ENCODE measurements at places on chromosomes 2 and 18. TPM values are rescaled to one million over a fixed set of nuclear protein-coding genes. Genes with fewer than 3 reads are reported as not detected.

DNA sequence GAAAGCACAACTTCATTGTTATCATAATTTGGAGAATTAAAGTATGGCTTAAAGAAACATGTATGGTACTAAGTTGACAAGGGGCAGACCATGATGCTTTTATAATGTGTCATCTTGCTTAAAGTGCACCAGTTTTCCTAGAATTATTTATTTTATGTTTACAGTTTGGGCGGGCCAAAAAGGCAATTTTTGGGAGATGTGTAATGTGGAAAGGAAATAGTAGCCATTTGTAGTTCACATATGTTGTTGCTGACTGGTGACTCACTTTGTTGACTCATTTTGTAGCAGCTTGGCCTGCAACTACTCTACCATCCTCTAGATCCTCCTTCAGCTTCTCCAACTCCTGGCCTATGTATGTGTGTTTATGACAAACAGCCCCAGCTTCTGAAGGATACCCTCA, 7.7 kb downstream of the ZSCAN30 start:
- no peak for DNase-seq

- no peak for DNase-seq
These were observed 54.1 kb downstream of the XIRP2 start for GRCh38 chr2:166942377-166942776.

GRCh38 chr2:230319211-230319862, 7.7 kb upstream of the SP140L start:
- no peak for DNase-seq

DNA sequence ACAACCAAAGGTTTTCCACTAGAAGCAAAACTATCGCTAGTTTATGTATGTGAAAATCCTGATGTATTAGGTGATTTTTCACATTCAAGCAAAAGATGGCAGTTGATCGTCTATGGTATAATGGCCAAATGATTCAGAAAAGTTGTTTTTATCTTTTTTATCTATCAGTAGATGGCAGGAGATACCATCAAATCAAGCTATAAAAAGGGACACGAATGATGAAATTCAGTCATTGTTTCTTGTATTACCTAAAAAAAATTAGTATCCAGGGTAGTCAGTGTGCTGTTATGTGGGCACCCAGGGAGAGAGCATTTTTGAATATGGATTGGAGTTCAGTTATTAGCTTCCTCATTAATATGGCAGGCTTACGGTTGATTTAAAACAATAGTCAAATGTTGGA, 22.9 kb upstream of the CAVIN2 start:
- DNase-seq: no peak

- peak; percentile 27 for DNase-seq
These were observed 4.8 kb upstream of the IMPA2 start for GRCh38 chr18:11976315-11977152.

DNA sequence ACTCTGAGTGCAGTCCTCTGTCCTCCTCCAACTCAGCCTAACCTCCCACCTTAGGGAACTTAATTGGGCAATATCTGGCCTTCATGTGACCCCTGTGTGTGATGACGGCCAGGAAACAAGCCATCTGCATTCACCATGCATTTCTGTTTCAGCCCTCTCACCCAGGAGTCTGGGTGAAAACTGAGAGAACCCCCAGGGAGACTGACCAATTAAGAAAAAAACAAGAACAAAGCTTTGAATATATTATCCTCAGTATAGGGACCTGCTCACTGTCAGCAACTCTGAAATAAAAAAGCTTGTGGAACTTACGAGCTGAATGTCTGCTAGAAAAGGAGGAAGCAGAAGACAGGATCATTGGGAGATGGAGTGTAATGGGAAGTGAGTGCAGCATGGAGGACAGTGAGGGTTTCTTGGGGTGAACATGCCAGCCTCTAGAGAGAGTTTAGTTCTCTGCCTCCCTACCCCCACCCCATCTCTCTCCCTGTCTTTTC, 9.5 kb downstream of the MAPRE2 start:
- DNase-seq: no peak

DNA sequence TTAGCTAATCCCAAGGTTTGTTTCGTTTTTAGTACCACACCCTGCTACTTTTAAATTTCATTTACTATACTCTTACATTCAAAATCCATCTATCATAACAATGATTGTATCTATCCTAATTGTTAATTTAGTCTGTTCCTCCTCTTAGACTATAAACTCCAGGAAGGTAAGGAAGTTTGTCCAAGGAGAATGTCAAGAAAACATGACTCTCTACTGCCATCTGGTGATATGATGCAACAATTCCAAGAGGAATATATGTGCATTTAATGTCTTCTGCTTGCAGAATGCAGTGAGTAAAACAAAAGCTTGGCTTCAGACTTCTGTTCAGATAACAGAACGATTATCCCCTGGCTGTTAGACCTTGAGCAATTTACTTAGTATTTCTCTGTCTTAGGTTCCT, 1267.1 kb downstream of the LRP1B start:
- no peak for DNase-seq

TMEM247 gene
- not detected for total RNA-seq

Data from cardiac septum (tissue), 1 donor.